H54 (cell line): ENCODE measurements at places on chromosomes 5 and 9.

DNA sequence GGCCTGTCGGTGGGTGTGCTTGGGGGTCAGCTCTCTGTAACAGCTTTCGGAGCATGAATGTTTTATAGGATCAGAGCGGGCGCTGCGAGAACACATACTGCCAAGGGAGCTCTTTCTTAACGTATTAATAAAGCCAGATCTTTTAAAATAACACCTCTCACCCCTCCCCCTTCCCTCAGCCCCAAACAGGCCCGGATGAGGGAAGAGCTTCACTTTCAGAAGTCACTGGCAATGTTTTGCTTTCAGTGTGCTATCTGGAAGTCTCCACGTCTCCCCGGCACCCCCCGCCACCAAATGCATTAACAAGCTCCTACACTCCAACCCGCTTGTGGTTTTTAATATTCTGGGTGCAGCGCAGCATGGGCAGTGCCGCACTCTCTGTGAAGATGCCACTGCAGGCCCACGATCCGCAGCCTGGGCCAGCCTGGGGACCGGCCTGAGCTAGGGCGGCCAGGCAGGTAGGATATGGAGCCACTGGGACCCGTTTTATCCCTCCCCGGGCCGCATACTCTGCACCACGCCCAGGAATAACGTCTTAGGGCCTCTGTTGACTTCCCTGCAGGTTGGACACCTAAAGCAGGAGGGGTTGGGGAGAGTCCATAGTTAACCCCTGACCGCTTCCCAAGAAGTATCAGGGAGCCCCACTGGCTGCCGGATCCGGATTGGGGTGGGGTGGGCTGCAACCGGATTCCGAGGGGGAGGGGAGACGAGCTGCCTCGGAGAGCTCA lies 12.6 kb downstream of the NR2F1 start:
- DNase-seq, result no peak

DNA sequence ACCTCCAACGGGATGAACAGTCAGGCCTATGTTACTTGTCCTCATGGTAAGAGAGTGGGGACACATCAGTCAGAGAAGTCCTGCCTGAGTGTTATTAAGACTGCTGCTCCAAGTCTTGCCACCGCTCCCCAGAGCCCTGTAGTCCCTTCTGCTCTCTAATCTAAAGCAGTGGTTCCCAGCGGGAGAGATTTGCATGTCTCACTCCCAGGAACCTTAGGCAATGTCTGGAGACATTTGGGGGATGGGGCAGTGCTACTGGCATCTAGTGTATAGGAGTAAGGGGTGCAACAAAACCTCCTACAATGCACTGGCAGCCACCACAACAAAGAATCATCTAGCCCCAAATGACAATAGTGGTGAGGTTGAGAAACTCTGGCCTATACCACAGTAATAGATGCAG lies 2.6 kb upstream of the SVEP1 start:
- DNase-seq, result no peak

GRCh38 chr5:157026789-157027424 lies 32.0 kb downstream of the HAVCR1 start:
- DNase-seq, result no peak

DNA sequence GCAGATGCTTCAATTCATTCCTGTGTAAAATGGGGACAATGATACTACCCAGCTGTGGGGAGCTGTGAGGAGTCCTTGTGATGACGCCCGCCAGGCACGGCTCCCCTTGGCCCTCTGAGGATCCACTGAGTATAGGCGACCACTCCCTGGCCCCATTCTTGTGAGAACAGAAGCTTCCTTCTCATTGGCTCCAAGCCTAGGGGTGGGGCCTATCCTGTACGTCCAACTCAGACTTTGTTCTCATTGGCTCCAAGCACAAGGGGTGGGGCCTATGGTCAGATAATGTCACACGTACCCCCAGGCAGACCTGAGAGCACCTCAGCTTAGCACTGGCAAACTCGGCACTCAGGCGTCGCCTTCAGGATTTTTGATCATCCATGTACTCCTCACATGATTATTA lies 232.9 kb upstream of the MVB12B start:
- no peak for DNase-seq
